RKO (cell line): ENCODE measurements at places on chromosomes 2 and 18.

GRCh38 chr18:78683191-78684010 is 296.2 kb upstream of the SALL3 start:
- no peak for DNase-seq

DNA sequence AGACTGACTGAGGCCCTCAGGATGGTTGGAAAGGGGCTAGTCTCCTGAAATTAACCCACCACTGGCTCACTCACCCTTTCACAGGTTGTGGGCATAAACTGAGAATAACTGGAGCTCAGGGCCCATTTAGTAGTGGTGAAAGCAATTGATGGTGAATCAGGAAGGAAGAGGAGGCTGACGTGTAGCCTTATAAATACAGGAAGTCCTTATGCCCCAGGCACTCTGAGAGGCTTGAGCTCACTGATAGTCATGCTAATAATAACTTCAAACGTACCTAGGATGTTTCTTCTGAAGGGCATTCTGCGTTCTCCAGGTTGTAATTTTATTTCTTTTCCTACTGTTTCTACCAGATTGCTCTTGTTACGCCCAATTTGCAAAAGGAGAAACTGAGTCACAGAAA is 328.4 kb downstream of the CLIP4 start:
- no peak for DNase-seq

- DNase-seq, result no peak
Observed at GRCh38 chr18:76572518-76573247, 77.6 kb upstream of the ZNF516 start.

DNA sequence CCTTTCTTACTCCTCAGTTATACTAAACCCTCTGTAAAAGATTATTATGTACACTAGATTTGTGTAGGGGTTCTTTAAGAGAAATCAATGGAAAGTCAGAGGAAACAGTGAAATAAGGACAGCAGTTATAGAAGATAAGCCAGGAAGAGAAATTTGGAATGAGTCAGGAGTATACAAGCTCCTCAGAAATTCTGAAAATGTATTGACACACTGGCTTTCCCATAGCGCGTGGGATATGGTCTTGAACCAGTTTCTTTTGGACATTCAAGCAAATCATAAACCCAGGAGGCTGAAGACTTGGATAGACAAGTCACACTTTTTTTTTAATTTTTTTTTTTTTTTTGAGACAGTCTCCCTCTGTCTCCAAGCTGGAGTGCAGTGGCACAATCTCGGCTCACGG is 316.1 kb upstream of the MMADHC start:
- no peak for DNase-seq

- no peak for DNase-seq
Observed at GRCh38 chr2:28565720-28566295, 69.9 kb downstream of the PLB1 start.

GRCh38 chr18:9741793-9742523 is 33.9 kb downstream of the RAB31 start:
- DNase-seq, result no peak

- DNase-seq, result peak; percentile 60
Observed at GRCh38 chr2:230774348-230774951, 61.8 kb downstream of the CAB39 start.

- no peak for DNase-seq
Observed at GRCh38 chr2:167575276-167575675, 672.1 kb downstream of the STK39 start.

DNA sequence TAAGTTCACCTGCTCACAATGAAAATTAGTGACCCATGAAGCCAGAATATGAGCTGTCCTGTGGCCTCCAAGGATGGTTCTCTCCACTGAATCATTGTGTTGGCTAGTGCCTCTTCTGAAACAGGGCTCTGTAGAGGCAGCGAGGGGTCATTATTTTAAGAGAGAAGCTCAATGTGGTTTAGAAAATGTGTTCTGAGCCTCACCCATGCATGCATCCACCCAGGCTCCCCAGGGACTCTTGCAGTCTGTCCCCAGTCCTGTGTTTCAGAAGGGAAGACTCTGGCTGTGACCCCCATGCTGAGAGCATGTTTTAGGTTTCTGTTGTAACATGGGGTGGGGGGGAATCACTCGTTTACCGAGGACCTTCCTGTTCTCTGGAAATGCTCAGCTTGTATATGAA is 135.2 kb downstream of the RNF144A start:
- no peak for DNase-seq

DNA sequence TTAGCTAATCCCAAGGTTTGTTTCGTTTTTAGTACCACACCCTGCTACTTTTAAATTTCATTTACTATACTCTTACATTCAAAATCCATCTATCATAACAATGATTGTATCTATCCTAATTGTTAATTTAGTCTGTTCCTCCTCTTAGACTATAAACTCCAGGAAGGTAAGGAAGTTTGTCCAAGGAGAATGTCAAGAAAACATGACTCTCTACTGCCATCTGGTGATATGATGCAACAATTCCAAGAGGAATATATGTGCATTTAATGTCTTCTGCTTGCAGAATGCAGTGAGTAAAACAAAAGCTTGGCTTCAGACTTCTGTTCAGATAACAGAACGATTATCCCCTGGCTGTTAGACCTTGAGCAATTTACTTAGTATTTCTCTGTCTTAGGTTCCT is 1267.1 kb downstream of the LRP1B start:
- DNase-seq, result peak; percentile 75

- DNase-seq, result peak; percentile 72
Observed at GRCh38 chr2:228048838-228049490, 132.5 kb downstream of the SPHKAP start.

DNA sequence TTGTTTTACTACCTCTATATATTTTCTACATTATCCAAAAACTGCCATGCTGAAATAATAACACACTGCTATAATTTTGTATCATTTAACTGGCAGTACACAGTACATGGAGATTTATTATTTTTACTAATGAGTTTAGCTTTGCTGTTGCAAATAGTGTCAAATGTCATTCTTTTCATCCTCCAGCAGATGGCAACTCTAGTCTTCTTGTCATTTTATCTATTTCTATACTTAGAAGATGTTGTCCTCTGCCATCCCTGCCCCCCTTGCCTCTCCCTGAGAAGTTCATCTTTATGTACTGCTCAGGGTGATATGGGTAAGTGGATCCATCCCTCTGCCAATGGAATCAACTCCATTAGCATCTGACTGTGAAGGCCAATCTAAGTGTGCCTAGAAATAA is 21.7 kb upstream of the LRRTM1 start:
- DNase-seq, result peak; percentile 54

- DNase-seq, result no peak
Observed at GRCh38 chr18:78627551-78628346, 351.9 kb upstream of the SALL3 start.

DNA sequence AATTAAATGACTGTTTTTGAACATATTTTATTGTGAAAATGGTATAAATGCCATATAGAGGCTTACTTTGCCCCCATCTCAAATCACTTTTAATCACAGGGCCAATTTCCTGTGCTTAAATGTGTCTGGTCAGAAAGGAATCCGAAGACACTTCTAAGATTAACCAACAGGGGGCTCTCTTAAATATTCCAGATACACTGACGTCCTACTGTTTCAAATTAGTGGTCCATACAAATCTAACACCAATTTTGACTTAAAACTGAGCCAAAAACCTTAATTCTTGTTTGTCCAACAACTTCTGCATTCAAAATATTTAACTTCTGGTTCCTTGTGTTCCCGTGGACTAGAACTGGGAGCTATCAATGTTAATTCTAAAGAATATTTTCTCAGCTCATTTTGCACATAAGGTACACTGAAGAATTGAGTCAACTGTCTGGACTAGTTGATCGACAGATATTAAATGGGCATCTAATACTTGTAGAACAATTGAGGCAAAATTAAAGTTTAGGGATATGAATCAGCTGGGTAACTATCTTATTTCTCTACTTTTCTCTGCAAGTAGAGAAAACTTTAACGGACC is 557.5 kb downstream of the ARHGAP15 start:
- DNase-seq, result peak; percentile 48

DNA sequence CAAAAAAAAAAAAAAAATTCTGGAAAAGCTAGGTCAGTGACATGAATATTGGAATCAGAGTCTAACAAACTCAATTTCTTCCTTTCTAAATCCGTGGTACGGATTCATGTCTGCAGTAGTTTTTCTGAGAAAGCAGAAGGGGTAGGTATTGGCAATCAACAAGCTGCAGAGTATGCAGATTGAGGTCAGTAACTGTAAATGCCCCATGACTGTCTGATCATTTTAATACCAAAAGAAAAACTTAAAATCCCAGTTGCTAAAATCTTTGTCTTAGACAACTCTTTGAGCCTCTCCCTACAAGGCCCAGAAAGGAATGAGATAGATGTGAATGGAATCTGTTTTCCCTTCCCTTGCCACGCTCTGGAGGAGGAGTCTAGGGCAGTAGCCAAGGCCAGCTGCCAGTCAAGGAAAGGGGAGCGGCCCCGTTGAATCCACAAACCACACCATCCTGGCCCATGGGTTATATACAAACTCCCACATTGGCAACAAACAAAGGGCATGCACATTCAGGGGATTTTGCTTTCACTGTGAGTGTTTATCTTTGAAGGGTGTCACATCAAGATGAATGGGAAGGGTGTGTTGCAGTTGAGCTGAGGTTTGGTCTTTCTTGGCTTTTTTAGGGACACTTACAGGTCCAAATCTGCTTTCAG is 6.1 kb upstream of the CASP8 start:
- no peak for DNase-seq

GRCh38 chr2:33060405-33060804 is 113.7 kb downstream of the LTBP1 start:
- DNase-seq, result no peak

GRCh38 chr18:28132084-28132483 is 44.8 kb downstream of the CDH2 start:
- DNase-seq, result no peak

GRCh38 chr2:241025639-241026038 is 27.2 kb downstream of the SNED1 start:
- no peak for DNase-seq

DNA sequence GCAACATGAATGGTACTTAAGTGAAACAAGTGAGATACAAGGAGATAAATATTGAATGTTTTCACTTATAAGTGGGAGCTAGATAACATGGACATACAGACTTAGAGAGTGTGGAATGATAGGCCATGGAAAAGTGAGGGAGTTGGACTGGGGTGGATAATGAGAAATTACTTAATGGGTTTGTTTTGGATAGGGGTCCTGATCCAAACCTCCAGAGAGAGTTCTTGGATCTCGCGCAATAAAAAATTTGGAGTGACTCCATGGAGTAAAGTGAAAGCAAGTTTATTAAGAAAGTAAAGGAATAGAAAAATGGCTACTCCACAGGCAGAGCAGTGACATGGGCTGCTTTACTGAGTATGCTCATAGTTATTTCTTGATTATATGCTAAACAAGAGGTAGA is 508.9 kb downstream of the CNTNAP5 start:
- DNase-seq, result no peak

- DNase-seq, result no peak
Observed at GRCh38 chr2:226087505-226088365, 688.2 kb downstream of the NYAP2 start.

GRCh38 chr2:241379481-241380480 is 23.7 kb downstream of the FARP2 start:
- DNase-seq, result no peak

DNA sequence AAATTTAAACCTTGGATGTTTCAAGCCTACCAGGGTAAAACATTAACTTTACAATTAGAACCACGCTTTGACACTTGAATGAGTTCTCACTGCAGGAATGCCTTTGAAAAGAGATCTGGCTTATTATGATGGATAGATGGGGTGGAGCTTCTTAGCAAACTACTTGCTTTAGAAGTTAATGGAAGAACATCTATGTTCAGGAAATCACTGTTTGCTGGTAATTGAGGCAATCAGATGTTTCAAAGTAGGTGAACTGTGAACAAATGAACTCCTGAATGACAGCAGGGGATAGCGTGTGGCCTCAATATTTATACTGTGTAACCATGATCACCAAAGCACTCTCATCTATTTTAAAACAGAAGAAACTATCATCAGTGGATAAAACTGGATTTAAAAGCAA is 383.6 kb downstream of the PIK3C3 start:
- DNase-seq, result no peak

GRCh38 chr2:186103276-186103675 is 364.7 kb downstream of the FSIP2 start:
- DNase-seq, result no peak

GRCh38 chr18:74567822-74568221 is 29.8 kb upstream of the ZNF407 start:
- no peak for DNase-seq

GRCh38 chr2:12484536-12485115 is 232.1 kb upstream of the TRIB2 start:
- DNase-seq, result no peak

- no peak for DNase-seq
Observed at GRCh38 chr2:71839826-71840225, 307.8 kb downstream of the CYP26B1 start.

- DNase-seq, result no peak
Observed at GRCh38 chr2:120313695-120314615, 32.0 kb upstream of the INHBB start.

- DNase-seq, result no peak
Observed at GRCh38 chr2:47072018-47072691, 83.0 kb downstream of the STPG4 start.

GRCh38 chr2:238973038-238973739 is 125.3 kb downstream of the TWIST2 start:
- DNase-seq, result no peak

DNA sequence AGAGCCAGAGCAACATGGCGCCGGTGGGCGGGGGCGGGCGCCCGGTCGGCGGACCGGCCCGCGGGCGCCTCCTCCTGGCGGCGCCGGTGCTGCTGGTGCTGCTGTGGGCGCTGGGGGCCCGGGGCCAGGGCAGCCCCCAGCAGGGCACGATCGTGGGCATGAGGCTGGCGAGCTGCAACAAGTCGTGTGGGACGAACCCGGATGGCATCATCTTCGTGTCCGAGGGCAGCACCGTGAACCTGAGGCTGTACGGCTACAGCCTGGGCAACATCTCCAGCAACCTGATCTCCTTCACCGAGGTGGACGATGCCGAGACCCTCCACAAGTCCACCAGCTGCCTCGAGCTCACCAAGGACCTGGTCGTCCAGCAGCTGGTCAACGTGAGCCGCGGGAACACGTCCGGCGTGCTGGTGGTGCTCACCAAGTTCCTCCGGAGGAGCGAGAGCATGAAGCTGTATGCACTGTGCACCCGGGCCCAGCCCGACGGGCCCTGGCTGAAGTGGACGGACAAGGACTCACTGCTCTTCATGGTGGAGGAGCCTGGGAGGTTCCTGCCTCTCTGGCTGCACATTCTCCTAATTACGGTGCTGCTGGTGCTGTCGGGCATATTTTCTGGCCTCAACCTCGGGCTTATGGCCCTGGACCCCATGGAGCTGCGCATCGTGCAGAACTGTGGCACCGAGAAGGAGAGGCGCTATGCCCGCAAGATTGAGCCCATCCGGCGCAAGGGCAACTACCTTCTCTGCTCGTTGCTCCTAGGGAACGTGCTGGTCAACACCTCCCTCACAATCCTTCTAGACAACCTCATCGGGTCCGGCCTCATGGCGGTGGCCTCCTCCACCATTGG is 507 bp downstream of the CNNM4 start:
- DNase-seq, result peak; percentile 27

DNA sequence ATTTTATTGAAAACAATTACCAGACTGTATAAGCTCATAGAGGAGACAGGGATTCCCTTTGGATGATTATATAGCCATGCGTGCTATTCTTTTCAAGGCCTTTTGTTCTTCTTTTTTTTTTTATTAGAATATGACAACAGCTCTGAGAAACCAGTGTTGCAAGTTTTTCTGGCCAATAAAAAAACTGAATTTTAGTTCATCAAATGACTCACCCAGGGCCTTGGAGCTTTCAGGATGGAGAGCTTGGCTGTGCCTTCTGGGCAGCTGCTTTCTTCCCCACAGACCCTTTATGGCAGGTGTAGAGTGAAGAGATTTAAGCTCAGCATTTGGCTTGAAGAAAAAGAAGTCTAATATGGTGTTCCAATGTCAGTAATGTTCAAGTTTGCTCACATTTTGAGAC is 497.9 kb upstream of the FANCL start:
- DNase-seq, result no peak
